AG20443 (cell line): ENCODE measurements at places on chromosomes 1 and 21.

GRCh38 chr1:62613325-62613727 lies 16.0 kb downstream of the ANGPTL3 start:
- DNase-seq = no peak

- DNase-seq = no peak
Measured at GRCh38 chr21:41478319-41479177, 29.4 kb downstream of the TMPRSS2 start.

DNA sequence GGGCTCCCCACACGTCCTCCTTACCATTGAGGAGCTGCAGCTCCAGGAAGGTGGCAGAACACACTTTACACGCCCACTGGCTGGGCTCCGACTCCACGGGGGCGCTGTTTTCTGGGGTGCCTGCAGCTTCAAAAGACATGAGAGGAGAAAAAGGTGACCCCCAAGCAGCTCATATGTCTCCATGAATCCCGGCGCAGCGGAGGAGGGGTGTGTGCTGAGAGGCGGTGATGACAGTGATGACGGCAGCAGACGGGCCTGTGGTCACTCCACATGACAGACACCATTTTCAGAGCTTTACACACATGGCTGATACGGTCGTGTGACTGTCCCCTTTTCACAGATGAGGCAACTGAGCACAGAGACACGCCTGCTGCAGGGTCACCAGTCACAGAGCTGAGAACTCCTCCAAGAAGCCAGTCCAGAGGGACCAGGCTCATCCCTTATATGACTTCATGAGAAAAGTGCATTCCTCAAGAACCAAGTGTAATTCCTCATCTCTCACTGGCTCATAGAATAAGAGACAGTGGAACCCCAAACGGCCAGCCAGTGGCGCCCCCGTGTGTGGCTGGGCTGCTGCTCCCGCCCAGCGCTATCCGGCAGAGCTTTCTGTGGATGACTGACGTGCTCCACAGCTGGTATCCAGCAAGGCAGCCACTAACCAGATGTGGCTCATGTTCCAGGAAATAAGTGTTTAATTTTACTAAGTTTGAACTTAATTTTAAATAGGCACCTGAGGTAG lies 31.9 kb downstream of the PRDM15 start:
- peak; percentile 55 for DNase-seq

DNA sequence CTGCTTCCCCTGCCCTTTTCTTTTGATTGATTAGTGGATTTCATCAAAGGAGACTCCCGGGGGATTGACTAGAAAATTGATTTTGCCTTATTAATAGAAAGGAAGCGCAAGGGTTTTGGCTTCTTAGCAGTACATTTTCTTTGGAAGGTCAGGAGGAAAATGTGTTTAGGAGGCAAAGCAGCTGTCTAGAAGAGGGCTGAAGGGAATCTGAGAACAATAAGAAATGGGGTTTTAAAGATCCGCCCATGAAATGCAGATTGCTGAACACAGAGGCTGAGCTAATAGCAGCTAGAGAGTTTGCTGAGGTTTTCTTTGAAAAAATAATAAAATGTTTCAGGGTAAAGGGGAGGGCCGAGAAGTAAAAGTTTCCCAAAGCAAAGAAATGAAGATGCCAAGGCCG lies 4.9 kb downstream of the SERTAD4 start:
- no peak for DNase-seq

- DNase-seq = peak; percentile 93
Measured at GRCh38 chr21:42107881-42108553, 36.9 kb downstream of the UMODL1 start.

GRCh38 chr1:246279402-246279801 lies 227.7 kb downstream of the SMYD3 start:
- DNase-seq = no peak

- no peak for DNase-seq
Measured at GRCh38 chr21:33831962-33832659, 83.5 kb downstream of the ATP5PO start.

GRCh38 chr1:31633117-31633516 lies 11.6 kb downstream of the PEF1 start:
- DNase-seq = no peak

DNA sequence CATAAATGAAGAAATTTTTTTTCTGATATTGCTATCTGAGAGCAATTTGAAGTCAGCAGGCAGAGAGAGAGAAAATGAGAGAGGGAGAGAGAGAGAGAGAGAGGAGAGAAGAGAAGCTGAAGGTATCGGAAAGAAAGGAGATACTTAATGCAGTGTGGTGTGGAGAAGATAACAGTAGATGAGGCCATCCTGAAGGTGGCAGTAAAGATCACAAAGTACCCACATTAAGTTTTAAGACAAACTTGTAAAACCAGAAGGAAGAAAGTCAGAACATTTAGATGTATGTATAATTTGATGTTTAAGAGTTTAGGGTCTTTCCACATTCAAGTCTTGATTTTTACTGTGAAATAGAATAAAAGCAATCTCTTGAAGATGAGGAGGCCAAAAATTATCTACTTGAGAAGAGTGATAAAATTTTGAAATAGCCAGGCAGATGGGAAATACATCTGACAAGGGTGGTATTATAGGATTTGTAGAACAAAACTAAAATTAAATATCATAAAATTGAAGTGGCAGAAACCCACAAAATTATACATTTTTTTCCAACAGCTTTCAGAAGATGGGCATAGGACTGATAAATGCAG lies 1753.4 kb downstream of the MRPL39 start:
- DNase-seq = no peak

GRCh38 chr1:42979036-42979430 lies 20.4 kb upstream of the SLC2A1 start:
- DNase-seq = no peak

- DNase-seq = no peak
Measured at GRCh38 chr1:155083865-155084721, 5.5 kb downstream of the EFNA3 start.

- DNase-seq = no peak
Measured at GRCh38 chr1:231322880-231323530, 14.6 kb downstream of the EXOC8 start.

- DNase-seq = peak; percentile 29
Measured at GRCh38 chr1:223482766-223483165, 89.6 kb downstream of the CCDC185 start.

- peak; percentile 89 for DNase-seq
Measured at GRCh38 chr21:45541221-45542039, 810 bp downstream of the SLC19A1 start.
